ENCODE measurements at places on chromosomes 7 and 10.

DNA sequence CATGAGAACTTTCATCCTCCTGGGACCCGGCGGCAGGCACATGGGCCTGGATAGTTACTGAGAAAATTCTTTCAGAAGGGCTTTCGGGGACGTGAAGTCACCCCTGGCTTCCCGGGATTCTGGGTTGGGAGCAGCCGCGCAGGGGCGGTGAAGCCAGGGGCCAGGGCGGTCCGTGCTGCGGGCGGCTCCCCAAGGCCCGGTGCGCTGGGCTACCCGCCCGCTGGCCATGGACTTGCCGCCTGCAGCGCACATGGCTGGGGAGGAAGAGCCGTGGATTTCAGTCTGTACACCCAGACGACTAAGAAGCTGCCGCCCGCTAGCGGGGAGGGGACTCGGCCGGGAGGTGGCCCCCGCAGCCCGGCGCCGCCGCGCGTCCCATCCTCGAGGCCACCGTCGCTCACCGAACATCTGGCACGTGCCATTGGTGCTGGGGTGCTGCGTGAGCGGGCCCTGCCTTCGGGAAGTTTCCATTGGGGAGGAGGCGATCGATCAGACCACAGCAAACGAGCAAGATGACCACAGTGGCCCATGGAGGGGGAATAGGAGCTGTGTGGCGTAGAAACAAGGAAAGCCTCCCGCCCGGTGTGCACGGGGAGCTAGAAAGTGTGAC lies 64.5 kb downstream of the TMEM209 start:
- DNase-seq: no peak

DNA sequence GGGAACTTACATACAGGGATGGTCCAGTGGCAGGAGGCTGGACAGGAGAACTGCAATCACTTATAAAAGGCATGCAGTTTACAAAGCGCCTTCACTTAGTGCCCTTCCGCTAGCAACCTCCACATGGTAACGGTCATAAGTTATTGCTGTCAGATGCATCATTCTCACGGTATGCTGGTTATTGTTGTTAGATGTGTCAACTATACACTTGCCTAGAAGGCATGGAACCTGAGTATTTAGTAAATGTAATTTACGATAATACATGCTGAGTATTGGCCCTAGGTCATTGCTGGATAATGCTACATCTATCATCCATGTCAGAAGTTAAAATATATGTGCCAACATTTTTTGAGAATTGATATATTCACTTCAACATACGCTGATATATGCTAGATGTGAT lies 155.1 kb upstream of the MBL2 start:
- no peak for DNase-seq

- no peak for DNase-seq
Observed at GRCh38 chr10:99945263-99945662, 64.5 kb downstream of the DNMBP start.

- no peak for DNase-seq
Observed at GRCh38 chr10:130729876-130730275, 581.6 kb downstream of the TCERG1L start.

DNA sequence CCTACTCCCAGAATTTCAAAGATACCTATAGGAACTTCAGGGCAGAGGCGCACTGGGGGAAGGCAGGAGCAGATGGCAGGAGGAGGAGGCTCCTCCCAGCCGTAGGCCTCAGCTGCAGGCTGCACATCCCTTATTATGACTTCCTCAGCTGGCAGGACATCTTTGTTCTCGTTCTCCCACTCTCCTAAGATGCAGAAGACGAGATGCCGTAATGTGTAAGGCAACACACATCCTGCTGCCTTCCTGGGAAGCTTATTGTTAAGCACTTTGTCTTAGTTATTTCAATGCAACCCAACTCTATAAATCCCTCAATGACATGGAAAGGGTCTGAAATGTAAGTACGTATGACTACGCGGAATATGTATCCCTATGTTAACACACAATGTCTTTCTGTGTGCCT lies 599.8 kb upstream of the MGMT start:
- no peak for DNase-seq

- no peak for DNase-seq
Observed at GRCh38 chr10:120221873-120222485, 235.0 kb upstream of the PLPP4 start.

GRCh38 chr7:24830440-24831050 lies 73.3 kb upstream of the GSDME start:
- DNase-seq: no peak

- no peak for DNase-seq
Observed at GRCh38 chr10:113305871-113306270, 247.0 kb upstream of the HABP2 start.

GRCh38 chr7:94060752-94061151 lies 56.6 kb upstream of the BET1 start:
- no peak for DNase-seq

- no peak for DNase-seq
Observed at GRCh38 chr10:92747600-92747999, 57.8 kb downstream of the HHEX start.

DNA sequence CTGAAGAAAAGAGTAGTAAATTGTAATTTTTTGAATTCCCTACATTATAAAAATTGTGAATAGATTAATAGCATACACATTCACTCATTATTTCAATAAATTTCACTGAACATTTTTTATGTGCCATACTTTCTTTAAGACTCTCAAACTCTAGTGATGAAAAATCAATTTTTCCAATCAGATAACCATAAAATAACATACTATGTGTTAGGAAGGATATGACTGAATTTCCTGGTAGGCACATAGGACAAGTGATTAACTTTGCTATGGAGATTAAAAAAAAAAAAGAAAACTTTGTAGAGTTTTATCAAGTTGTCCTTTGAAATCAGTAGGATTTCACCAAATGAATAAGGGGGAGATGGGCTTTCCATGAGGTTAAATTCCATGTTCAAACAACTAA lies 1597.3 kb upstream of the LRRTM3 start:
- no peak for DNase-seq

- no peak for DNase-seq
Observed at GRCh38 chr10:104300002-104300735, 31.2 kb downstream of the GSTO2 start.

DNA sequence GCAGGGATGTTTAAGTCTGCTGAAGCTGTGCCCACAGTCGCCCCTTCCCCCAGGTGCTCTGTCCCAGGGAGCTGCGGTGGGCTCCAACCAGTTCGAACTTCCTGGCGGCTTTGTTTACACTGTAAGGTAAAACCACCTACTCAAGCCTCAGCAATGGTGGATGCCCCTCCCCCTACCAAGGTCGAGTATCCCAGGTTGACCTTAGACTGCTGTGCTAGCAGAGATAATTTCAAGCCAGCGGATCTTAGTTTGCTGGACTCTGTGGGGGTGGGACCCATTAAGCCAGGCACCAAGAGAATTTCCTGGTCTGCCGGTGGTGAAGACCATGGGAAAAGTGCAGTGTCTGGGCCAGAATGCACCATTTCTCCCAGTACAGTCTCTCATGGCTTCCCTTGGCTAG lies 56.0 kb downstream of the CCDC7 start:
- no peak for DNase-seq

GRCh38 chr10:77463499-77463898 lies 174.1 kb downstream of the KCNMA1 start:
- no peak for DNase-seq

- no peak for DNase-seq
Observed at GRCh38 chr7:117645481-117646165, 165.8 kb downstream of the CFTR start.

- DNase-seq: no peak
Observed at GRCh38 chr7:37320140-37320847, 128.4 kb downstream of the ELMO1 start.

- no peak for DNase-seq
Observed at GRCh38 chr10:46094931-46095750, 49.1 kb upstream of the MSMB start.

- no peak for DNase-seq
Observed at GRCh38 chr7:130748531-130749389, 14.8 kb upstream of the KLF14 start.

DNA sequence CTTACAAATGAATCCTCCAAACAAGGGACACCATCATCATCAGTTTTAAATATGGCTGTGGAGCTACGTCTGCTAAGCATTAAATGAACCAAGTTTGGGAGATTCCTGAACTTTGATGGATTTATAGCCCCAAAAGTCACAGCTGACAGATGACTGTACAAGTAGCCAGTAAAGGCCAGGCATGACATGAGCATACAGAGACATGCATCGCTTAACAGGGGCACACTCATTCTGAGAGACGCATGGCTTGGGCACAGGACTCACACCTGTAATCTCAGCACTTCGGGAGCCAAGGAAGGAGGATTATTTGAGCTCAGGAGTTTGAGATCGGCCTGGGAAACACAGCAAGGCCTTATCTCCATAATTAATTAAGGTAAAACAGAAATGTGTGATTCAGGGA lies 166.2 kb downstream of the PARD3 start:
- DNase-seq: no peak

GRCh38 chr7:134991469-134992339 lies 5.4 kb downstream of the AGBL3 start:
- no peak for DNase-seq

DNA sequence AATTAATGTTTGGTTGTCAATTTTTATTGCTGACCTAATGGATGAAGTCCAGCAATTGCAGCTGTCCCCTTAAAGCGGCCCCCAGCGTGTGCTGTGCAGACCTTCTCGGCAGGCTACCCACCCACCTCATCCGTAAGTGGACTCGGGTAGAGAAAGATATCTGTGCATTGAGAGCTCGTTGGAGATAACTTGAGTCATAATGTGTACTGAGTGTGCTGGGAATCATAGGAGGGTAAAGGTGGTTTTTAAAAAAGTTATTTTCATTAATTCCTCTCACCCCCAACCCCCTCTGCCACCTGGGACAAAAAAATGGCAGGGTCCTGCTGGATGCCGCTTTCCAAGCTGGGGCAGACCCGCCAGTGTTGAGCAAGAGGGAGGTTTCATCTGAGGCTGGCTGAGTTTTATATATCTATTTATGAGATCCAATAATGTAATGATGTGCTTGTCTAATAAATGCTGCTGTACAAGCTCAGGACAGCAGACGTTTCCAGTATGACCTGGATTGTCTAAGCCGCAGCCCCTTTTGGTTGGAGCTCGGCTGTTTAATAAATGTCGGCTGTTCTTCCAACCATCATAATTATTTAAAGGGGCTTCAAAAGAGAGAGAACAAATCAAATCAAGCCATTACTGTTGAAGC lies 119.1 kb downstream of the NKX6-2 start:
- DNase-seq: no peak

- DNase-seq: no peak
Observed at GRCh38 chr10:14727924-14728323, 46.8 kb downstream of the FAM107B start.

DNA sequence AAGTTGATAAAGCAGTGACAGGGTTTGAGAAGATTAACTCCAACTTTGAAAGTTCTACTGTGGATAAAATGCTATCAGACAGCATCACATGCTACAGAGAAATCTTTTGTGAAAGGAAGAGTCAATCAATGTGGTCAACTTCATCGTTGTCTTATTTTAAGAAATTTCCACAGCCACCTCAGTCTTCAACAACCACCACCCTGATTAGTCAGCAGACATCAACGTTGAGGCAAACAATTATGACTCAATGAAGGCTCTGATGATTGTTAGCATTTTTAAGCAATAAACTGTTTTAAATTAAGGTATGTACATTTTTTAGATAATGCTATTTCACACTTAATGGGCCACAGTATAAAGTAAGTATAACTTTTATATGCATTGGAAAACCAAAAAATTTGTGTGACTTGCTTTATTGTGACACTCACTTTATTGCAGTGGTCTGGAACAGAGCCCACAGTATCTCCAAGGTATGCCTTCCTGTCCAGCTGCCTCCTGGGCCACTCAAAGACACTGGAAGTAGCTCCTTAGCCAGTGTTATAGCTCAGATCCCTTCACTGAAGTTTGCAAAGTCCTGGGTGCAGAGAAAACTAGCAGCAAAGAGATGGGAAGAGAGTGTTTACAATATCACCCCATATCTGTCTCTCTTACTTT lies 293.1 kb downstream of the ARHGAP12 start:
- DNase-seq: no peak

- DNase-seq: no peak
Observed at GRCh38 chr7:68873616-68874015, 724.7 kb upstream of the AUTS2 start.

GRCh38 chr10:97058521-97058920 lies 127.2 kb downstream of the SLIT1 start:
- no peak for DNase-seq

- DNase-seq: no peak
Observed at GRCh38 chr10:88129013-88129412, 265.6 kb downstream of the PTEN start.

- no peak for DNase-seq
Observed at GRCh38 chr10:90635111-90635765, 222.6 kb downstream of the HTR7 start.

GRCh38 chr7:6026820-6027311 lies 4.3 kb upstream of the ANKRD61 start:
- DNase-seq: no peak

- no peak for DNase-seq
Observed at GRCh38 chr7:143375298-143376034, 5.7 kb upstream of the ZYX start.

GRCh38 chr10:86872757-86873156 lies 84.7 kb downstream of the MMRN2 start:
- no peak for DNase-seq

GRCh38 chr7:151871189-151871735 lies 5.7 kb downstream of the PRKAG2 start:
- no peak for DNase-seq

DNA sequence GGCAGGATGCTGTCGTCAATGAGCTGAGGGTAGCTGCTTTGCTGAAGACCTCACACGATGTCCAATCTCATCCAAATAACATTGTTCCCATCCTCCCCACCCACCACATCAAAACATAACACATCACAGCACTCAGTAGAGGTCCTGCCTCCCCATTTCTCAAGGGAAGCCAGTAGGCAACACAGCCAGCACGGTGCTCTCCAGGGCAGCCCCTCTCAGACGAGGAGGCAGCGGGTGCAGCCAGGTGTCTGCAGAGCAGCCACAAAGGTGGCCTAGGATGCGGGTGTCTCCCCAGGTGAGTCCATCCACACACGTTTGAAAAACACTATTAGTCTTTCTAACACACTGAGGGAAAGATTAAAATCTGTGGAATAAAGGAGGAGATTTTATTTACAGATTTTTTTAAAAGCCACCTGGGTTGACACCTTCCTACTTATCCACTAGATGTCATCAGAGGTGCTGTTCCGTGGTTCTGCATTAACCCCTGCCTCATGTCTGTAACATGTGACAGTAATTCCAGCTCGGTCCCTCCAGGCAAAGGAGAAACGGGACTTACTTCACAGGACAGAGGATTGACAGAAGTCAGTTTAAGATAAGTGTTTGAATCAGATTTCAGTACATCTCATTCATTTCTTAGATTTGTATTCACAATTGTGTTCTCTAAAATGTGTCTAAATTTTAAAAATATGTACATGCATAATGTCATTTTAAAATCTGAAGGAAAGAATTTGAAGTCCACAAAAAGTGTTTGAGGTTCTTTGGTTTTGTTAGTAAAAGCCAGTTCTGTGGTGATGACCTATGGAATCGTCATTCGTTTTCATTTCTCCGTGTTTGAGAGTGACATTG lies 68.0 kb downstream of the LANCL2 start:
- no peak for DNase-seq

GRCh38 chr10:28459453-28460144 lies 73.3 kb upstream of the WAC start:
- no peak for DNase-seq

- DNase-seq: no peak
Observed at GRCh38 chr7:72492461-72493065, 80.4 kb upstream of the CALN1 start.

Data from stimulated activated CD4-positive, alpha-beta T cell treated with anti-CD3 and anti-CD28 coated beads, Interleukin-4, amount 100 ng/mL, for 48 hours (primary cell).